ENCODE measurements at places on chromosomes 5 and 9. TPM values are rescaled to one million over a fixed set of nuclear protein-coding genes. Genes with fewer than 3 reads are reported as not detected.

Gene ACTBL2
- not detected for total RNA-seq

Gene ZNF622
- total RNA-seq = 46.0 TPM

DNA sequence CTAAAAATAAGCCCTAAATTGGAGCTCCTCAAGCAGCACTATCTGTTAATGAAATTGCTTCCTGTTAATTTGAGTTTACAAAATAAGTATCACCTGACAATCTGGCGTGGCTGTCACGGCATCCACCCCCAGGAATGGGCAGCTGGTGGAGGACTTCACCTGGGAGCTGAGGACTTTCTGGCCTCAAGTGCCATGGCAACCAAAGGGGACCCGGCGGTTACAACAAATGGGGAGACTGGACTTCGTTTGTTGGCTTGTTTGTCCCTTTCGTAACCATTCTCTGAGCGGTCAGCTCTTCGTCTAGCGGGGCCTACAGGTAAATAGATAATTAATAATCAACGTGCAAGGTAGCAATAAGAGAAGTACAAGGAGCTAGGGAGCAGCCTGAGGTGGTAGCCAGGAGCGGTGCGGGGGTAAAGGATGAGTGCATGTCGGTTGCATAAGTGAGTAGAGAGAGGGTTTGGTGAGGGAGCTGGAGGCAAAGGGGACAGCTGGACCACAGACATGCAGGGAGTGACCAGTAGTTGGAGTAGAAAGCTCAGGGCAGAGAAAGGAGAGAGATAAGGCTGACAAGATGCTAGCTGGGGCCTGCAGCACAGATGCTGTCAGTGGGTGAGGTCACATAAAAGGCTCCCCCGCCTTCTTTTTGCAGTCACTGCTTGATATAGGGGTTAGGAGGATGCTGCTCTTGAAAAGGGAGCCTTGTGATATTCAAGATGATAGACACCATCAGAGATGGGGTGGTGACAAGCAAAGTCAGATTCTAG is 62.5 kb downstream of the HSPA4 start:
- no peak for DNase-seq

DNA sequence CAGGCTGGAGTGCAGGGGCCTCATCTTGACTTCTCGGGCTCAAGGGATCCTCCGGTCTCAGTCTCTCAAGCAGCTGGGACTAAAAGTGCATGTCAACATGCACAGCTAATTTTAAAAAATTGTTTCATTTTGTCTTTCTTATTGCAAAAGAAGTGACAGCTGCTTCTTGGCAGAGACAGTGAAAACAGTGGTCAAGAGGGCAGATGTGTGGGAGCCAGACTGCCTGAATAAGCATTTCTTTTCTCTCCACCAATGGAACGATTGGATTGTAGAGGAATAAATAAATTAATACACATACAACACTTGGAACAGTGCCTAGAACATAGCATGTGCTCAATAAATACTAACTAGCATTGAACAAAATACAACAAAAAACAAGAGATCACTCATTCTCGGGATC is 27.4 kb upstream of the KIF4B start:
- no peak for DNase-seq

DNA sequence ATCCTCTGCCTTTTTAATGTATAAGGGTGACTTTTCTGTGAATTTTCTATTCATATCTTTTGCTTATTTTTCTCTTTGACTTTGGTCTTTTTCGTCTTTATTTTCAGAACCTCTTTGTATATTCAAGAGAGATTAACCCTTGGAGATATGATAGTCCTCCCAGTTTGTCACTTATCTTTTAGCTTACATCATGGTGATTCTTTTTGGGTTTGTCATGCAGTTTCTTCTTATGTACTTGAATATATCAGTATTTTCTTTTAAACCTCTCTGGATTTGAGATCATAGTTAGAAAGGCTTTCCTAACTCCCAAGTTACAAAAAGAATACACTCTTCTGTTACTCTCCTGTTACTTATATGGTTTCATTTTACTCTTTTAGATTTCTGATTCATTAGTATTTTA is 27.5 kb upstream of the GPR21 start:
- no peak for DNase-seq

- DNase-seq = no peak
These were observed 58.0 kb upstream of the FBN2 start for GRCh38 chr5:128596071-128596470.

- no peak for DNase-seq
These were observed 109.9 kb downstream of the NUDT12 start for GRCh38 chr5:103452666-103453065.
